ENCODE measurements at places on chromosomes 5 and 9.

GRCh38 chr5:33470544-33470943 is 29.8 kb downstream of the TARS1 start:
- no peak for DNase-seq

GRCh38 chr9:115998666-115999065 is 154.9 kb upstream of the PAPPA start:
- no peak for DNase-seq

DNA sequence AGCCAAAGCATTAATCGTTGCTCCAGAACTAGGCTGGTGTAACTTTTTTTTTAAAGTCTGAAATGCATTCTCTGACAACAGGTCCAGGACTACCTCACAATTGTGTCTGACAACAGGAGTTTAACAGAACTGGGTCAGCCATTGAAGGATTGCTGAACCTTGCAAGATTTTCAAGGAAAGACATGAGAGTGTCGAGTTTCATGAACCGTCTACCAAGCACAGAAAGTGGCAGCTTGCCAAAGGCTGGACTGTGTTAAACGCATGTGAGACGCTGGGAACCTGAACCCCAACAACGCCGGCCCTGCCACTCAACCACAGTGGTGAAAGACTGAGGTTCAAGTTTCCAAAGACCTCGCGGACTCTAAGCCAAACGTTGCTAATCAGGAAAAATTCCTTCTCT is 79.1 kb downstream of the LHFPL2 start:
- DNase-seq: no peak

DNA sequence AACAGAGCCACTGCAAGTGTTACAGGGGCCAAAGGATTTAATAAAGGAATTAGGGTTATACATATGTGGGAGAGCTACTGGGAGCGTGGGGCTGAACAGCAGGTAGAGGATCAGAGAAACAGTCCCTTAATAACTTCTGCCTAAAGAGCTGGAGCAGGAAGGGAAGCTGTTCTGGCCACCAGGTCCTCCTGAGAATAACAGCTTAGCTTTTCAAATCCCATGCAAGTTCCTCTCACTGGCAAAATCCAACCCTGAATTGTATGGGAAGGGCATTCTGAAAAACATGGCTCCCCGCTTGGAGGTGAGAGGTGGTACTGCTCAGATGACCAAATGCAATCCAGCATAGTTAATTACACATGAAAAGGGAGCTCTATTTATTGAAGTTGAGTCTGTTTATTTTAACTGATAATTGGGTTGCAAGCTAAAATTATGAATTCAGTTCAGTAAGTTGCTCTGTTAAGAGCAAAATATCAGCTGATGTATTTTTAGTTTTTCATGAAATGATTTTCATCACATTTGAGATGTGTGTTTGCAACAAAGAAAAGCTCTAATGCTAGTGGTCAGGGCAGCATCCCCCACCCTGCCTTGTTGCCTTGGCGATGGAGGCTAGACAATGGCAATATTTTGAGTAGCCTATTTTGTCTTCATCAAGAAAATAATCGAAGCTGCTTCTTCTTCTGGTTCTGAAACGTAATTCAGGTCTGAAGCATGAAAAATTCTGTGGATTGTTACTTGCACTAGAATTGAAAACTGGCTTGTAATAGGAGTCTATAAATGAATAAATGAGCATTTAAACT is 58.4 kb upstream of the SH3GL2 start:
- DNase-seq: no peak

- no peak for DNase-seq
Measured at GRCh38 chr9:100170085-100170484, 71.0 kb downstream of the INVS start.

DNA sequence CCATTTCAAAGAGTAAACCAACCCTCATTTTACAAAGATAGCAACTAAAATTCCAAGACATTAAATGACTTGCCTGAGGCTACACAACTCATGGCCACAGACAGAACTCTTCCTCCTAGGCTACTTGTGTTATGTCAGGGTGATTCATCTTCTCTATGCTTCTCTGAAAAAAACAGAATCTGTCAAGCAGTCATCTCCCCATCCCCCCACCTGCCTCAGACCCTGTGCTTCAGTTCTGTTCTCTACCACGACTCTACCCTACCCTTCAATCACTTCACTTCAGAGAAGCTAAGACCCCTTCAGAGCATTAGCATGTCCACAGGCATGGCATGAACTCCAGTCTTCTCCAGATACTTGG is 277.7 kb upstream of the PTGER4 start:
- no peak for DNase-seq

GRCh38 chr5:153489611-153490010 is 859 bp upstream of the GRIA1 start:
- no peak for DNase-seq

GRCh38 chr5:107519900-107520354 is 150.8 kb downstream of the EFNA5 start:
- no peak for DNase-seq

Data from endothelial cell (in vitro differentiated cells).